Activated CD4-positive, alpha-beta T cell treated with anti-CD3 and anti-CD28 coated beads, Interleukin-2, amount 50 U/mL, for 1 hour (primary cell): ENCODE measurements at places on chromosomes 7 and 10.

GRCh38 chr7:128937271-128937646 lies 468 bp upstream of the IRF5 start:
- no peak for DNase-seq

- DNase-seq, result no peak
These were observed 29.0 kb upstream of the BMS1 start for GRCh38 chr10:42753507-42754154.

DNA sequence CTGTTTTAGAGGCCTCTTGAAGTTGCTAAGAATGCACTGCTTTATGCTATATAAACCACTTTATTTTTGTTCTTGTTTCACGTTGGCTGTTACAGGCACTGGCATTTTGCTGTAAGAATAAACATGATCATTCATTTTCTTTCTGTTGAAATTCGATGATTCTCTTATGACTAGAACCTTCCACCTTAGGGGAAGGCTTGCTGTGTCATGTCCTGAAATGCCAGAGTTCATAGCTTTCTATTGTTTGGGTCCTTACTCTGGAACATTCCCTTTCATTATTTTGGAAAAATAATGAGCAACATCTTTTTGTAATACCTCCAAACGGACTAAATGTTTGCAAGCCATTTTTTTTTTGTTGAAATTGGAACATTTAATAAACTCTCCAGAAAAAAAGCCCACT lies 495.1 kb upstream of the POT1 start:
- DNase-seq, result no peak

- DNase-seq, result no peak
These were observed 112.5 kb upstream of the GHITM start for GRCh38 chr10:84026821-84027257.

DNA sequence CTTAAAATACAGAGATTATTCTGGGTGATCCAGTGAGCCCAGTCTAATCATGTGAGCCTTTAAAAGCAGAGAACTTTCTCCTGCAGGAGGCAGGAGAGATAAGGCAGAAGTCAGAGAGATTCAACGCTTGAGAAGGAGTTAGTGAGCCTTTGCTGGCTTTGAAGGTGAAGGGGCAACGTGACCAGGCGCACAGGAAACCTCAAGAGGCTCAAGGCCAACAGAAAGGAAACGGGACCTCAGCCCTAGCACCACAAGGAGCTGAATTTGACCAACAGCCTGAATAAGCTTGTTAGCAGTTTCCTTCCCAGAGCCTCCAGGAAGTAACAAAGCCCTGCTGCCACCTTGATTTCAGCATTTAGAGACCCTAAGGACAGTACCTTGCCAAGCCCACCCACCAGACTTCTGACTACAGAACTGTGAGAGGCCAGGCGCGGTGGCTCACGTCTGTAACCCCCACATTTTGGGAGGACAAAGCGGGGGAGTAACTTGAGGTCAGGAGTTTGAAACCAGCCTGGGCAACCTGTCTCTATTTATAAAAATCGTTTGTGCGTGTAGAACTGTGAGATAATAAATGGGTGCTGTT lies 87.3 kb upstream of the KAT6B start:
- no peak for DNase-seq

- no peak for DNase-seq
These were observed 550.8 kb downstream of the IPMK start for GRCh38 chr10:57716884-57717283.

DNA sequence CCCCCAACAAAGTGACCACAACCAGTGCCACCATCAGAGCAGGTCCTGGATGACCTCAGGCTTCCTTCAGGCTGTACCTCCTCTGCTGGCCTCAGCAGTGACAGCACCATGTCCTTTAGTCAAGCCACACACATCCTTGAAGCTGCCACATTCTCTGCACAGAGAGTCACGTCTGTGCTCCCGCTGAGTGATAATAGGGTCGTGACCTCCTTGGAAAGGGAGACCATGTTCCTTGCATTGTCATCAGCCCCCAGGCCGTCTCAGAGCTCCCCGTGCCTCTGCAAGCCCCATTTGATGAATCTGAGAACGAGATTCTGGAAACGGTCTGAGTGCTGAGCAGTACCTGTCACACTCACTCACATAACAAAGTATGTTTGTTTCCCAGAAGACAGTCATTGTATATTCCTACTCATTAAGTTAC lies 106.5 kb upstream of the PRR15 start:
- no peak for DNase-seq

- DNase-seq, result no peak
These were observed 250.4 kb downstream of the RNLS start for GRCh38 chr10:88332503-88333247.

DNA sequence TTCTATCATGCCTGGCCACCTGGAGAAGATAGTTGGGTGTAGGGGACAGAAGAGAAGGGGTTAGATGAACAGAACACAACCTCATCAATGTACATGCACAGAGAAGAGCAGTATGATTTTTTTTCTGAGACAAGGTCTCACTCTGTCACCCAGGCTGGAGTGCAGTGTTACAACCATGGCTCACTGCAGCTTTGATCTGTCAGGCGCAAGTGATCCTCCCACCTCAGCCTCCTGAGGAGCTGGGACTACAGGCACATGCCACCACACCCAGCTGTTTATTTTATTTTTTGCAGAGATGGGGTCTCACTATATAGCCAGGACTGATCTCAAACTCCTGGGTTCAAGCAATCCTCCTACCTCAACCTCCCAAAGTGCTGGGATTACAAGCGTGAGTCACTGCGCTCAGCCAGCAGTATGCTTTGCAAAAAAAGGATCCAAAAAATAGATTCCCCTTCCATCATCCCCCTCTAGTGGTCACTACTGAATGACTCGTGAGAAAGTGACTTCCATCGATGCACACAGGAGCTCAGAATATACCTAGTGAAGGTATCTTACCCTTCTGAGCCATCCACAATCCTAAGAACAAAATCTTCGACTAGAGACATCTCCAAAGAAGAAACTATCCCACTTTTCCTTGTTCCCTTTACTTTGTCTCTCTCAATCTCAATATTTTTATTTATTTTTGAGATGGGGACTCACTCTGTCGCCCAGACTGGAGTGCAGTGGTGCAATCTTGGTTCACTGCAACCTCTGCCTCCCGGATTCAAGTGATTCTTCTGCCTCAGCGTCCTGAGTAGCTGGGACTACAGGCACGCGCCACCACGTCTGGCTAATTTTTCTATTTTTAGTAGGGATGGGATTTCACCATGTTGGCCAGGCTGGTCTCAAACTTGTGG lies 21.0 kb downstream of the ZCWPW1 start:
- DNase-seq, result peak; percentile 21

GRCh38 chr7:10181996-10182395 lies 791.7 kb upstream of the PHF14 start:
- no peak for DNase-seq

GRCh38 chr7:25586513-25586912 lies 358.2 kb upstream of the NPVF start:
- DNase-seq, result no peak

DNA sequence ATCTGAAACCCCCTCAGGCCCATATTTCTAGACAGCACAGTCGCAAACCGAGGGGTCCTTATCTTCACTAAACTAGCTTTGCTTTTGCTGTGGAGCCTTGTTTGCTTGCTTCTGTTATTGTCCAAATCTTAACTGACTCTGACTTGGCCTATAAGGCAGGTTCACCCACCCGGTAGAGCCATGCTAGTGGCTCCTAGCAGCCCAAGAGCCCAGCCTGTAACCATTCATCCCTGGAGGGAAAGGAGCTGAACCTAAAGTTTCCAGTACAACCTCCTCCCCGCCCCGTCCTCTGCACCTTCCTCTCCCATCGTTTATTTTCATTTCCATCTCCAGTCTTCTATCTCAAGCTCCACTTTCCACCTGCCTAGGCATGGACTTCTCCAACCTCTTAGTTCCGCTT lies 345.7 kb downstream of the PTPRN2 start:
- no peak for DNase-seq

GRCh38 chr7:919114-919442 lies 35.4 kb downstream of the ADAP1 start:
- no peak for DNase-seq

DNA sequence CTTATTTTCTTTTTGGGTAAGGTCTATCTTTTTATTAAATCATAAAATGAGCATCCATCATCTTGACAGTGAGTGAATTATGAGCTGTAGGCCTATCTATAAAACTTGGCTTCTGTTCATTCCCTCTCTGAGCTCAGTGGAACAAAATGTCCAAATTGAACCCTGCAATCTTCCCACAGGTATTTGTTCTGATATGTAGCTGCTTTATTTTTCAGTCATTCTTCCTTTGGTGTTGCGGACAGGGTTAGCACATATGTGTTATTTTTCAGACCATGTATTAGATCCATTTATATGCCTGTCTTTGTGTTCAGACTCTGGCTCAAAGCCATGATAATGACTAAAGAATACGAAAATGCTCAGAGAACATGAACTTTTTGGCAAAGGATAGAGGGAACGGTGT lies 201.6 kb upstream of the KIAA1217 start:
- no peak for DNase-seq

- DNase-seq, result no peak
These were observed 32.9 kb upstream of the SDK1 start for GRCh38 chr7:3267966-3268690.

GRCh38 chr10:33091201-33091600 lies 133.2 kb upstream of the ITGB1 start:
- DNase-seq, result no peak

GRCh38 chr10:104043185-104043830 lies 42.4 kb downstream of the COL17A1 start:
- no peak for DNase-seq

DNA sequence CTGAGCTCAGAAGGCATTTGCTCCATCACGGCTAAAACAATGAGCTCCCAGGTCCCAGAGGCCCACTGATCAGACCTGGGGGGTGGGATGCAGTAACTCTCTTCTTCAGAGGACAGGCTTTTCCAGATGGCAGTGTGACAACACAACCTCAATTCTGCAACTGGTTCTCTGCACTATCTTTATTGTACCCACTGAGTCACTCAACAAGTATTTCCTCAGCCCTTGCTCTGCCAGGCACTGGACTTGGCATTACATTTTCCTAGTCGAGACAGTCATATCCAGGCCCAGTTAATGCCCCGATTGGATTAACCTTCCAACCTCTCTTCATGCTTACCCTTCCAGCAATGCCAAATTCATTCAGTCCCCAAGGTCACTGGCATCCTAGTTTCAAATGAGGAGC lies 72.6 kb downstream of the JAZF1 start:
- DNase-seq, result no peak

GRCh38 chr10:1293636-1294435 lies 237.7 kb downstream of the WDR37 start:
- no peak for DNase-seq
